ENCODE measurements at places on chromosomes 3 and 15.

GRCh38 chr15:78810362-78811123 is 721 bp downstream of the ADAMTS7 start:
- DNase-seq = no peak

GRCh38 chr3:168262887-168263286 is 167.2 kb upstream of the GOLIM4 start:
- DNase-seq = no peak

DNA sequence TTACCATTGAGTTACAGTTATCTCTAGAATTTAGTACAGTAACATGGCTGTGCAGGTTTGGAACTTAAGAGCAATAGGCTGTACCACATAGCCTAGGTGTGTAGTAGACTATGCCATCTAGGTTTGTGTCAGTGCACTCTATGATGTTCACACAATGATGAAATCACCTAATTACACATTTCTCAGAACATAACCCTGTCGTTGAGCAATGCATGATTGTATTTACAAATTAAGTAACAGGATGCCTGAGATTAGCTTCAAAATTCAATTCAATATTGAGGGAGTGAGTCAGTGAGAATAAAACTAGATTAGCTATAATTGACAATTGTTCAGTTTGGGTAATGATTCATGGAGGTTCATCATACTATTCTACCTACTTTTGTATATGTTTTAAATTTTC is 633.8 kb downstream of the IGSF11 start:
- DNase-seq = no peak

- no peak for DNase-seq
Observed at GRCh38 chr3:52205727-52206372, 7.9 kb downstream of the ALAS1 start.

GRCh38 chr15:82176542-82176941 is 86.0 kb downstream of the EFL1 start:
- DNase-seq = no peak

DNA sequence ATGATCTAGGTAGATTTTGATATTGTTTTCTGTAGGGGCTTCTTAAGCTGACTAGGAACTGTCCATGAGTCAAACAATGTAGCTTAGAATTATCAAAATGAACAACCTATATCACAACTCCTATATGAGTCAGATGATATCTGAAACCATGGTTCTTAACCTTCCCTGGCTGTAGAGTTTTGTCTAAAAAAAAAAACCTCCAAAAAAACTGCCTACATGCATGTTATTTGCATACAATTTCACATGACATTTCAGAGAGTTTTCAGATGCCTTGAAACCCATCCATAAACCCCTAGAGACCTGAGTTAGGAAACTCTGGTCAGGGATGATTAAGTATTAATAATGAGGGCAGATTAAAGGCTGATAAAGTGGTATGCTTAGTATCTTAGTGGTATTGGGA is 157.0 kb downstream of the CHST2 start:
- no peak for DNase-seq

DNA sequence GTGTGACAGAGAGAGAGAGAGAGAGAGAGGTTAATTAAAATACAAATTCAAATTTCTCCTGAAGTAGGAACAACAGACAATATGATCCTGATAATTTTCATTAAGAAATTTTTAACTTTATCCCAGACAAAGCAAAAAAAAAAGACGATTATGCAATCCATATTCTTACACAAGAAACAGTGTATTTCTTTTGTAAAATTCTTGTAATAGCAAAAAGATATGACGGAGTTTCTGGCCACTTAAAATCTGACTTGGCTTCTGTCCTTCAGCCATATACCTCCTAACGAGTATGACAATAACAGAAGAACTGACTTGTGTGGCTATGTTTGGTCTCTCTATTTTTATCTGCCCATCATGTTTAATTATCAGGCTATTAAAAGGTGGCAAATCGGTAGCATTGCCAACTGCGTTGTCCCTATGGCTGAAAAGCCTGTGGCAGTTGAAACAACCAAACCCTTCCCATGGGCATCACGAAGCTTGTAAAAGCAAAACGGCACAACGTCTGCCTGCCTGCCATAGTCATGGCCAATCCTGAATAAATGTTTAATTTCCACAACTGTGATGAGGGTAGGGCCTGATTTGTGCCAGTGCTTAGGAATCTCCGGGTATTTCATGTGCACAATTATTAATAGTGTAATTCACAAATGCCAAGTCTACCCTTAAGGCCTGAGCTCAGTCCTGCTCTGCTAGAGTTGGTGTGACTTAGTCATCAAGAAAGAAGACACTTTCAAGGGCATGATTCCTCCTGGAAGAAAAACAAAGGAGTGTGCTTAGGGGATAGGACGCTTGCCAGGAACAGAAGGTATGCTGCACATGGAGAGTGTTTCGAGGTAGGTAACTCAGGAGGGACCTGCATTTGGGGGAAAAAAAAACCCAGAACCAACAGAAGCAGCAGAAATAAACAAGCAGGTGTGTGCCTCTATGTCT is 1090.2 kb downstream of the FHIT start:
- DNase-seq = no peak

- DNase-seq = no peak
Observed at GRCh38 chr15:100133001-100133400, 208.8 kb downstream of the ADAMTS17 start.

DNA sequence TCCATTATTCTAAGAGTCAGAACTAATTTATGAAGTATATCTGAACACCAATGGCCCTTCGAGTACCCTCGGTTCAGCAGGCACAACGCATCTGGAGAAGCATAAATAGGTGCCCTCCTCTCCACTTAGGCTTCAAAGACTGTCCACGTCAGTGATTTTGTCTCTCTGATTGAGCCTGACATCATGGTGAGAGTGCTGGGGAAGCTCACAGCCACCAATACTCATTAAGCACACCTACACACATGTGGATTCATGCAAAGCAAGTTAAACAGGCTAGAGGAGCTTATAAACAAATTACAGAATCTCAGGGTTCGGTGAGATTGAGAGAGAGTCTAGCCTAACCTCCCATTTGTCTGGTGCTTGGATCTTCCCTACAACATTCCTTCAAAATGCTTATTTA is 3.6 kb downstream of the CLDN1 start:
- DNase-seq = no peak

- peak; percentile 98 for DNase-seq
Observed at GRCh38 chr3:144031938-144032337, 60.3 kb downstream of the DIPK2A start.

DNA sequence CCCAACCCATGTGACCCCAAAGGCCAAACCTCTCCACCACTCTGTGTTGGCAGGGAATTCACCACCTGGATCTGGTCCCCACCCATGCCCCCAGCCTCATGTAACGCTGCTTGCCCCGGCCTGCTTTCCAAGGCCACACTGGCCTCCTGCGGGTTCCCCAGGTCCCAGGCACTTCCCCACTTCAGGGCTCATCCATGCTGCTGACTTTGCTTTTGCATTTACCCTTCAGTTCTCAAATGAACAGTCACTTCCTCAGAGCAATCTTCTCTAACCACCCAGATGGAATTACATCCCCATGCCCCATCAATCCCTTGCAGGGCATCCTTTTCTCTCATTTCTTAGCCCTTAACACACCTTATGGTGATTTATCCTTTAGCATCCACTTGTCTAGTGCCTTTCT is 9.2 kb downstream of the DAPK2 start:
- DNase-seq = no peak

DNA sequence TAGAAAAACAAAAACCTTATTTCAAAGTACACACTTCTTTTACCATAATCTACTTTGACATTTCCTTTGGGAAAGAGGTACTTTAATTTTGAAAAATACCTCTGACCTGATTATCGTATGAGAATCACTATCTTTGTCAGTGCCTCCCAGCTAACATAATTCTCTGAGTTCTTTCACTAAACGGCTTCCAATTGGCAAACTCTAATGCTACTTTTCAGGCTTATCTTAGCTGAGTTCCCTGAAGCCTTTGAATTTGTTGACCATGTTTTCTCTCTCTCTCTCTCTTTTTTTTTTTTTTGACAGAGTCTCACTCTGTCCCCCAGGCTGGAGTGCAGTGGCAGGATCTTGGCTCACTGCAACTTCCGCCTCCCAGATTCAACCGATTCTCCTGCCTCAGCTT is 312.8 kb downstream of the ZPLD1 start:
- no peak for DNase-seq

DNA sequence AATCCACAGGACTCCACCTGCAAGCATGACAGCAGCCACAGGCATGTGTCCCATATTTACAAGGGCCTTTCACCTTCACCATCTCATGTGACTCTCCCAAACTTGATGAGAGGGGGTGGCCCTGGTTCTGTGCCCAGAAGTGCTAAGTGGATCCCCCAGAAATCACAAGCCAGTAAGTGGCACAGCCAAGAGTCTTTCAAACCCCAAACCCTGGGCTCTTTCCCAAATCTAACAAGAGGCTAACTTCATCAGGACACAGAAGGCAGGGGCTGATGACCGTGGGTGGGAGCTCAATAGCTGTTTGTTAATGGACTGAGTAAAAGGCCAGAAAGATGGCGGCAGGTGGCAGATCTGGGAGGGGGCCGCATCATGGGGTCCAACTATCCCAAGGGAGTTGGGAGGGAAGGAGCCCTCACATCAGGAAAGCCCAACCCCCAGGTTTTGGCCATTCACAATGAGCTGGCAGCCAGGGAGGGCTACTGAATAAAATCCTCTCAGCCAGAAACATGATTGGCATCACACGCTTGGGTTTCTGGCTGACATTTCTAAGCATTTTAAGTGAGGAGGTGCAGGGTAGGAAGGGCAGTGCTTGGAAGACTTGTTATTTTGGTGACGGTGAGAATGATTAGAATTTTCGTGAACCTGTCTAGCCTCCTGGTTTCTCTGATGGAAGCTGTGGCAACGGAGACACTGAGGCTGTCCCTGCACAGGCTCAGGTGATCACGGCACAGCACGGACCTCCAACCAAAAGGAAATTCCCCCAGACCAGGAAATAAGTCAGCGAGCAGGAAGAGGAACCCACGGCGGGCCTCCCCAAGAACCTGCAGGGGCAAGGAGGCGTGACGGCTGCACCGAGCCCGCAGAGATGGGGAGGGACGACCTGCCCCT is 109.3 kb downstream of the OXNAD1 start:
- peak; percentile 54 for DNase-seq

Measured in Ammon's horn (tissue), 1 donor.